NCI-H1417 (cell line): ENCODE measurements at places on chromosomes 1 and 21.
A peak's percentile ranks its signal among the peaks of the same experiment; 100 is the strongest.

GRCh38 chr21:44062380-44062779 lies 44.8 kb upstream of the PWP2 start:
- no peak for DNase-seq

DNA sequence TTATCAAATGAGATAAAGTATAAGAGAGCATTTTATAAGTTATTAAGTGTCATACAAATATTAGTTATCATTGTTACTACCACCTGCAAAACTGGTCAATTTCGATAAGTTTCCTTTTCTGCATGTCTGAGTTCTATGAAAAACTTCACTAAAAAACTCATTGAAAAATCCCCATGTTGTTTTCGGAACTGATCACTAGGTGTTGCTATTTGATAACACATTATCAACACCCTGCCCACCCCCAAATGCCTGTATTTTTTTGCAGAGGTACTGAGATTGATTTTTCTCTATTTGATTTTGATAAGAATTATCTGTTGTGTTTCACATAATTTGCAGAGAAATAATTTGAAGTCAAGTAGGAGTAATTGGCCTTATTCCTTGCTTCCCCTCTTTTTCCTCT lies 22.1 kb upstream of the DISP1 start:
- DNase-seq = peak; percentile 2

DNA sequence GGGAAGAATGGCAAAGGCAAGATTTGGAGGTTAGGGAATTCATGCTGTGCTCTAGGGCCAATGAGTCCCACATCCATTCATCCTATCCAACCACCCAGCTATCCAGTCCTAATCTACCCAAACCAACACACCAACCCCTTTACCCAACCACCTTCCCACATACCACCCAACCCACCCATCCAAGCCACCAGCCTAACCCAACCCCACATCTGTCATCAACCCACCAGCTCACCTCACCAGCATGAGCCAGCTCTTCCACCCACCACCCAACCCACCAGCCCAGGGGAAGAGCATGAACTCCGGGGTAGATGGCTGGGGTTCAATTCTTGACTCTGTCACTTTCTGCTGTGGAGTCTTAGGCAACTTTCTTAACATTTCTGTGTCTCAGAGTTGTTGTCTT lies 35.9 kb upstream of the DISP3 start:
- DNase-seq = no peak

GRCh38 chr1:147539122-147539575 lies 2.2 kb upstream of the BCL9 start:
- no peak for DNase-seq

GRCh38 chr1:153860285-153860684 lies 62.5 kb downstream of the GATAD2B start:
- no peak for DNase-seq

- peak; percentile 55 for DNase-seq
These were observed 9.4 kb upstream of the GPX7 start for GRCh38 chr1:52592637-52593323.

DNA sequence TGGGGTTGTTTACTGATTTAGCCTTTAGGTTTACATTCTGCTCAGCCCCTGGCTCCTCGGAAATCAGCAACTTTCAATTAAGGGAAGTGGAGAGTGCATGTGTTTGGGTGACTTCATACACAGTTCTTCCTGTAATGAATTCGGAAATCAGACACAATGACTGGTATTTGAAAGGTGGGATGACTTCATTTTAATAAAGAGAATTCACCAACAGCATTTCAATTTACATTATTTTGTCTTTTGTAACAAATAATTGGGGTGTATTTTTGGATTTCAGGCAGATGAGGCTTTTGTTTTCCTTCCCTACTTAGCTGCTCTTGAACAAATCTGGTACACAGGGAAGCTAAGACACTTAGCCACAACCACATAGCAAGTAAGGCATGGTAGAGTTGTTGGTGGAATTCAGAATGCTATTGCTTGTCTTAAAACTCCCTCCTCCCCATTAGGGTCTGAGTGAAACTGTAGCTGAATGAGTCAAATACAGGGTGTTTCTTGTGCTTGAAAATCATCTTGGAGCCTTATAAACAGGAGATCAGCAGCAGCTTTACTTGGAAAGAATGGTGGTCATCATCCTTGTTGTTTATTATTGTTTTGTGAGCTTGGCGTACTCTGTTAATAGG lies 917 bp downstream of the STX12 start:
- DNase-seq = no peak

DNA sequence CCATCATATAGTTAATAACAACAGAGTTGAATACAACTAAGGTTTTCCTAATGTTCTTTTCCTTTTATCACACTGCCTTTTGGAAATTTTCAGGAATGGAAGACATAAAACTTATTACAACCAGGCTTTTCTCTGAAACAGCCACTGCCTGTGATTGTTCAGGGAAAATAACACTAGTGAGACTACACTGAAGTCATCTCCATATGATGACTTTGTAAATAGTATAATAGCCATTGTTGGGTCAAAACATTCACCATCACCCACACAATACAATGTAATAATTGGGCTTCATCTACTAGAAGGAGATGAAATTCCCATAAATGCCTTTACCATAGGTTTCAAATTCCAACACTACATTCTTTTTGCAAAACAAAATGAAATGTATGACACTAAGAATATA lies 5.0 kb downstream of the TESK2 start:
- DNase-seq = no peak

GRCh38 chr1:36874271-36875060 lies 159.8 kb downstream of the GRIK3 start:
- DNase-seq = no peak

- DNase-seq = peak; percentile 22
These were observed 252.9 kb upstream of the NR5A2 start for GRCh38 chr1:199774433-199775089.

DNA sequence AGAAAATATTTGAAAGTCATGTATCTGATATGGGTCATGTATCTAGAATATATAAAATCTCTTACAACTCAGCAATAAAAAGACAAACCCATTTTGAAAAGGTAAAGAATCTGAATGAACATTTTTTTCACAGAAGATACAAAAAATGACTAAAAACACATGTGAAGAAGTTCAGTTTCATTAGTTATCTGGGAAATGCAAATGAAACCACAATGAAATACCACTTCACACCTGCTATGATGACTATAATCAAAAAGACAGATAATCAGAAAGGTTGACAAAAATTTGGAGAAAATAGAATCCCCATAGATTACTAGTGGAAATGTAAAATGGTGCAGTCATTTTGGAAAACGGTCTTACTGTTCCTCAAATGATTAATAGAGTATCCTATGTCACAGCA lies 631.0 kb downstream of the MRPL39 start:
- DNase-seq = no peak

- DNase-seq = no peak
These were observed 58.4 kb upstream of the MYOCOS start for GRCh38 chr1:171563675-171564074.

DNA sequence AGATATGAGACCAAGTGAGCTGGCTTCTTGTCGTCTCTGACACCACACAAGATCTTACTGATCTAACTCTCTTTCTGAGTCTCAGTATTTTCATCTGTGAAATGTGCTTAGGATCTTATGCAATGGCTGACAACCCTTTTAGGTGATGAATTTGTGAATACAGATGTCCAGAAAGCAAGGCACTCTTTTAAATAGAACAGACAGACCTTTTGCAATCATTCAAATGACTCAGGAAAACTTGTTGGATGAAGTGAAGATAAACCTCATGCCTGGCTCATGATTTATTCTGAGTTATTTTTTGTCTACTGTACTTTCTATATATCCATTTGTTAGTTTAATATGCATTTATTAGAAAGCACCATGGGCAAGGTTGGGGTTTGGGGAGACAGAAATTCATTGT lies 411.3 kb downstream of the PTPRU start:
- no peak for DNase-seq
